Stimulated activated CD4-positive, alpha-beta T cell treated with anti-CD3 and anti-CD28 coated beads, TNF-alpha, amount 100 ng/mL, for 4 hours (primary cell): ENCODE measurements at places on chromosomes 1 and 21.
A peak's percentile ranks its signal among the peaks of the same experiment; 100 is the strongest.

DNA sequence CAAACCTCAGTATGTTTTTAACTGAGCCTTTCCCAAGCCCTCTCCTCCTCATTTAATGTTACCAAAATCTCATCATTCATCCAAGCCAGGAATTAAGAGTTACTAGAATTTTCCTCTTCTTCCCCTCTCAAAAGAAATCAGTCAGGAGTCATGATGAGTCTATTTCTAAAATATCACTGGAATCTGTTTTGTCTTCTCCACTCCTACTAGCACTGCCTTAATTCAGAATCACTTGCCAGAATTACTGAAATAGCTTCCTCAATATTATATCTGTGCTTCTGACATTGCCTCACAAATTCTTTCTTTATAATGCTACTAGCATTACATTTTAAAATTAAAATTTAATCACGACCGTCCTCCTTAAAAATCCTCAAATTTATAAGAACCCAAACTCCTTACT lies 106.1 kb downstream of the PTGER3 start:
- DNase-seq, result no peak

GRCh38 chr1:57214951-57215575 lies 208.8 kb downstream of the DAB1 start:
- DNase-seq, result no peak

DNA sequence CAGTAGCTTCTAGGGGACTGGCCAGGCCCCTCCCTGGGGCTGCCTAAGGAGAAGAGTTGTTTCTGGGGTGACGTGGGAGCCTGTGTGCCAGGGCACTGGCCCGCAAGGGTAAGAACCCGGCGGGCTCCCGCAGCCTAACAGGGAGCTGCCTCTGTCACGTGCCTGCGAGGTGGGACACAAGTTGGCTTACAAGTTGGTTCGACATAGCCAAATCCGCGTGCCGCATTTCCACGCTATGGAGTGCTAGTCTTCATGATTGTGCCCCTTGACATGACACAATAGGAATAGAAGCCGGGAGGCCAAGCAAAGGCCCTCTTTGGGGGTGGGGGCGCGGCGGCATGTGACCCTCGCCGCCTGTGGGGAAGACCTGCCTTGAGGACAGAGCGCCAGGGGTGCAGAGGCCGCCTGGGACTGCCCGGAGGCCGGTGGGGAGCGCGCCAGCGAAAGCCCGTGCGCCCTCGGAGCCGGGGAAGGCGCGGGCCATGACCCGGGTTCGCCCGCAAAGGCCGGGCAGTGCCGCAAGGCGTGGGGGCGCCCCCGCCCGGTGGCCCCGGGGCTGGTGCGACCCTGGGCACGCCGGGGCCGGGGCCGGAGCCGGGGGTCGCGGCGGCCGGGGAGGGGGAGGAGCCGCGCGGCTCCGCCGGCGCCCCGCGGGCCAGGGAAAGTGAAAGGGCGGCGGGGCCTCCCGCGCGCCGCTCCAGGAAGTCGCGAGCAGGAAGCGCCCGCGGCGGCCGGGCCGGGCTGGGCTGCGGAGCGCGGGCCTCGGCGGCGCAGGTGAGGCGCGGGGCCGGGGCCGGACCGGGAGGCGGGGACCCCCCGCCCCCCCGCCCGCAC lies at the start of gene SLC37A1:
Gene SLC37A1, plus strand, starts transcription at position 702 of the 834 bp plus-strand sequence. CDS start 4,603 bp downstream, outside the sequence.
- DNase-seq, result peak; percentile 46

GRCh38 chr1:156389311-156389710 lies 20.3 kb downstream of the RHBG start:
- no peak for DNase-seq

DNA sequence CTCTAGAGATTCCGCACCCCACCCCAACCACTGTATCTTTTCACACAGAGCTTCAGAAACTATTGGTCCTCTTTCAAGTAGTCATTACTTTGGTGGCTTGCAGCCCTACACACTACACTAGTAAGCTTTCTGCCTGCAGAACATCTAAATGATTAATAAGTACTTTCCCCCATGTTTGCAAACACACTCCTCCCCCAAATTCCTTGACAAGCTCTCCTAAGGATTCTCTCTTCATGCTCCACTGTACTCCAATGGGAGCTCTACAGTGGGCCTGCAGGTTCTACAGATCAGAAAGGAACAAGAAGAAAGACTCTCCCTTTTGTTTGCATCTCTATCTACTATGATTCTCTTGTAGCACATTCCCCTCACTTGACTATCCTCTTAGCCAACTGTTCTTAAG lies 16.3 kb upstream of the NUF2 start:
- DNase-seq, result no peak
